ENCODE measurements at places on chromosomes 4 and X.
A peak's percentile ranks its signal among the peaks of the same experiment; 100 is the strongest.

GRCh38 chr4:151753056-151753455 is 7.8 kb downstream of the GATB start:
- DNase-seq, result no peak

- DNase-seq, result no peak
These were observed 280.4 kb downstream of the DHX15 start for GRCh38 chr4:24303926-24304325.

GRCh38 chrX:6468706-6469105 is 66.2 kb downstream of the VCX3A start:
- no peak for DNase-seq

DNA sequence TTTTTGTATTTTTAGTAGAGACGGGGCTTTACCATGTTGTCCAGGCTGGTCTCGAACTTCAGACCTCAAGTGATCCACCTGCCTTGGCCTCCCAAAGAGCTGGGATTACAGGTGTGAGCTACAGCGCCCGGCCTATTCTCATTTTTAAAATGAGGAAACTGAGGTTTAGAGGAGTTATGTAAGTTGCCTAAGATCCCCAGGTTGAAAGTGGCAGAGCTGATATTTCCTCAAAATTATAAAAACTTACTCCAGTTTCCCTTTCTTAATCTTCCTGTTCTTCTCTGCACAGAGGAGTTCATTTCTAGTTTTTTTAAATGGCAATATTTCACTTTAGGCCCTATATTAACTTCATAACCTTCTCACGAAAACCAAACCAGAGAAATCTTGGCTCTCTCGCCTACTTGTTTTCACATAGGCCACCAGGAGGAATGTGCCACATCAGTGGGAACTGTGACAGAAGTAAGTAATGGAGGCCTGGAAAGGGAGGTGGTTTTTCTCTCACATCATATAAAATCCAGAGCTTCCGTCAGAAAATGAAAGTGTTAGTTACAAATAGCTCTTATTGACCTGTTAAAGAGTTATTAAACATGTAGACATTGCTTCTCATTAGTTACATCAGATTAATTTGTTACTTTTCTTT is 16.1 kb upstream of the RS1 start:
- DNase-seq, result no peak

- DNase-seq, result no peak
These were observed 131.4 kb downstream of the GBA3 start for GRCh38 chr4:22824091-22824490.

DNA sequence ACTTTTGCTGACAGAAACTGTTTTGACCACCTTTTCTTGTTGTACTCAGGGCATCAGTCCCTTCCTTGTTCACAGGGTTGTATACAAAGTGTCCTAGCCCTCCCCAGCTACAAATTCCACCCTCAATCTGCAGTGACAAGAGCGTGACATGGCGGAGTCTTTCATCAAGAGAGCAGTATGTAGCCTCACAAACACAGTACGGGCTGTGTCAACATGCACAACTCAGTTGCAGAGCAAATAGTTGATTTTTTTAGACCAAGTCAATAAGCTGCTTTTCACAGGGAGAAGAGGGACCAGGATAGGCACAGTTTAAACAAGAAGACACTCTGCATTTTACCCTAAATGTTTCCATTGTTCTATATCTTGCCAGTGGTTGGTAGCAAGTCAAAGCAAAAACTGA is 8.6 kb upstream of the HS6ST2 start:
- DNase-seq, result no peak

GRCh38 chrX:118216087-118216486 is 99.5 kb upstream of the KLHL13 start:
- DNase-seq, result no peak

DNA sequence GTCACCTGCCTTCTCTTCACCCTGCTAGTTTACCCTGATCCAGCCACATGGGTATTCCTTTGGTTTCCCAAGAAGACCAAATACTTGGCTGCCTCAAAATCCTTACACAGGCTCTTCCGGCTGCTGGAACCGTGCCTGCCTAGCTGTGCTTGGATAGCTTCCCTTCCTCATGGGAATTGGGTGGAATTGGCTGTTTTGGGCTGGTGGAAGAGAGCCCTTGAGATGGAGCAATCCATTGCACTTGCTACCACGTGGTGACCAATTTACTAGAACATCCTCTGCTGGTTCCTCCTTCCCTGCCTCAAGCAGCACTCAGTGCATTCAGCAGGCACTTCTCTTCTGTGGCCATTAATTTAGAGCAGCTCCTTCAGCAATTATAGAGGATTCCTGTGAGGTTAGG is 119.3 kb upstream of the AP1S2 start:
- DNase-seq, result peak; percentile 66

- DNase-seq, result no peak
These were observed 52.4 kb upstream of the FHL1 start for GRCh38 chrX:136094962-136095361.

- no peak for DNase-seq
These were observed 46.7 kb downstream of the ZNF827 start for GRCh38 chr4:145891958-145892357.

DNA sequence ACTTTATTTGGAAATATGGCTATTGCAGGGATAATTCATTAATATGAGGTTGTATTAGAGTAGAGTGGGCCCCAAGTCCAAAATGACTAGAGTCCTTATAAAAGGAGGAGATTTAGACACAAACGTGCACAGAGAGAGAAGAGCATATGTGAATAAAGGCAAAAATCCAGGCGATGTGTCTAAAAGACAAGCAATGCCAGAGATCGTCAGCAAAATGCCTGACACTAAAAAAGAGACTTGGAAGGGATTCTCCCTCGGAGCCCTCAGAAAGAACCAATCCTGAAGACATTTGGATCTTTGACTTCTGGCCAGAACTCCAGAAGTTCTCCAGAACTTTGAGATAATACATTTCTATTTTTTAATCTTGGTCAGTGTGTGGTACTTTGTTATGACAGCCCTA is 472.1 kb downstream of the NLGN4X start:
- no peak for DNase-seq

DNA sequence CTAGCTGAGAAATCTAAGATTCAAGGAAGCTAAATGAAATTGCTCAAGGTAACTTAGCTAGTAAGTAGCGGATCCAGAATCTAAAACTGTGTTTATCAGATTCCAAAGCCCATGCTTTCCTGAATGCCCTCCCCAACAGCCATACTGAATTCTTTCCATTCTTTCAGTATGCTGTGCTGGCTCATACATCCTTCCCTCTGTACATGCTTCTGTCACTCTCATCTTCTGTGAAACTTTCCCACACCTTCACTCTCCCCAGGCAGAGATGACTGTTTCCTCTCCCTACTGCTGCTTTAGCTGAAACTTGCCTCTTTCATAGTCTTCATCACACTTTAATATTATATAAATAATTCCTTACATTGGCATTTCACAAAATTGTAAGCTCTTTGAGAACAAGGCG is 39.3 kb upstream of the SMARCAD1 start:
- no peak for DNase-seq

- DNase-seq, result no peak
These were observed 44.5 kb upstream of the SCML1 start for GRCh38 chrX:17692709-17693346.

- DNase-seq, result no peak
These were observed 19.4 kb upstream of the SEL1L3 start for GRCh38 chr4:25882226-25882625.

- DNase-seq, result no peak
These were observed 720 bp upstream of the STK26 start for GRCh38 chrX:132022198-132022966.

DNA sequence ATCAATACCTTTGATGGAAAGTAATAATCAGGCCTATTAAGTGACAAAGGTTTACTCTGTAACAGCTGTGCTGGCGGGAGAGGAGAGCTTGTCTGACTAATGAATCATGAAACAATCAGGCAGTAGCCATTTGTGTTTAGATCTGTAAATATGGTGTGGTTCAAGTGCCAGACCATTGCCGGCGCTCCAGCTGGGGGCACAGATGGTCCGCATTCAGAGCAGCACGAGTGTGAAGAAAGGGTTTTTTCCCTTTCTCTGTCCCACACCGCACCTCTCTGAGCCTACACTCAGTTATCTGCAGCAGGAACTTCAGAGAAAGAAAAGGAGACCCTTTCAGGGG is 111.3 kb upstream of the PAQR3 start:
- no peak for DNase-seq

DNA sequence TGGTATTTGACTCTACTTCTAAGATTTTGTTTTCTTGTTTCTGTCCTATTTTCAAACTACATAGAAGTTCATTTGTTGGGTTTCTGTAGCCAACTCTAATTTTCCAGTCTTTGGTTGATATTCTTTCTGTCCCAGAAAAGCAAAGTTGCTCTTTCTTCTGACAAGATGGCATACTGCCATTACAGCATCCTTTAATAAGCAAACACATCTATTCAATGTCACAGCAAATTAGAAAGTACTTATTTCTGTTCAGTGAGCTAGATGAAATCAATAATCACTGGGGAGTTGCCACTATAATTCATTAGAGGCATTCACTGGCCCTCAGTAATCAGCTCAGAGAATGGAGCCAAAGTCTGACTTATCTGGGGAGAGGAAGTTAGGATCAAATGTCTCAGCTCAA is 1258.0 kb upstream of the IGFBP7 start:
- DNase-seq, result no peak

DNA sequence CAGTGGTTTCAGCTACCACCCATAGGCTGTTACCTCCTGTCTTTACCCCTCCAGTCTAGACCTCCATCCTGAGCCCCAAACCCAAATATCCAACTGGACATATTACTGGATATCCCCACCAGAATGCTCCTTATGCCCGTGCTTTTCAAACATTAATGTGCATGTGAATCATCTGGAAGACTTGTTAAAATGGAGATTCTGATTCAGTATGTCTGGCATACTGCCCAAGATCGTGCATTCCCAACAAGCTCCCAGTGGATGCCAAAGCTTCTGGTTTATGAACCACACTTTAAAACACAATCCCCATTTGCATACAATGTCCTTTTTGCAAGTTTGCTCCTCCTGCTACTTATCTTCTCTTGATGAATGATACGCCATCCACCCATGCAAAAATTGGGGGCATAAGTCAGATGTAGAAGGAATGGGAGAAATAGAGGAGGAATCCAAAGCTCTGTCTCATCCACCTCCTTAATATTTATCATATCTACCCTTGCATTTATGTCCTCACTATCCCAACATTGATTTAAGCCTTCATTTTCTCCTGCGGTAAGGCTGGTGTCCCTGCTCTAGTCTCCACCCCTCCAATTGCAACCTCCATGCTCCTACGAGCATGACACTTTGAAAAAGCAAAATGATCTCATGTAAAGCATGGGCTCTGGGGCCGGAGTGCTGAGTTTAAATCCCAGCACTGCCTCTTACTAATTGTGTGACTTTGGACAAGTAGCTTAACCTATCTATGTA is 7.4 kb upstream of the PGRMC1 start:
- no peak for DNase-seq

GRCh38 chrX:119477812-119478232 is 9.6 kb downstream of the SLC25A5 start:
- DNase-seq, result peak; percentile 63

GRCh38 chr4:140222171-140222570 is 68.2 kb upstream of the MAML3 start:
- no peak for DNase-seq

DNA sequence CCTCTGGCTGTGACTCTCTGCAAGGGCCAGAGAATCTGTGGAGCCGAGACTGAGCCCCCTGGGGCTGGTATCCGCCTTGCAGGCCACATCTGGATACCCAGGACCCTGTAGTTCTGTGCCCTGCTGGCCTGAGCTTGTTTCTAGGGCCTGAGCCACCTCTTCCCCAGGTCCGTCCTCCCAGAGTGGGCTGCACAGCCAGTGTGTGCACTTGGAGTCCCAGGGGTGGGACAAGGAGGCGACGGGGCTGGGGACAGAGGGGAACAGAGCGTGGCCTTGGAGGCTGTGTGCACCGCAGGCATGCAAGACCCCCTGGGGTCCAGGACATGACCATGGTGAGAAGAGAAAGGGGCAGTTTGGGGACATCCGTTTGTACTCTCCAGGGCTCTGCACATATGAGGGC is 105.5 kb downstream of the SORCS2 start:
- DNase-seq, result no peak

GRCh38 chr4:11904117-11904535 is 475.4 kb upstream of the HS3ST1 start:
- peak; percentile 51 for DNase-seq

DNA sequence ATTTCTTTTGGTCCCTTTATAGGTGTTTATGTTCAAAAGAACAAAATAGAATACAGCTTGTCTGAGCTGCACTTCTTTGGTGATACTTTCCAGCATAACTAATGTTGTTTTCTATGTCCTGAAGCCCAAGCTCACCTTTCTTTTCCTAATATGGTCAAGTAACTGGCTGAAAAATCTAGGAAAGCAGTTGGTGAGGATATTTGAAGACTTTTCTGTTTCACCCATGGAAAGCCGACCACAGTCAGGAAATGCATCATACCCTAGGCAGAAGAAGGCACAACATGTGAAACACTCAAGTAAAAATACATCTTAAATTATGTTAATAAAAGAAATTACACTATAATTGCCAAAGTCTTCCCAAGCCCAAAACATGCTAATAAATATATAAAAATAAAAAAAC is 337.0 kb downstream of the PDGFC start:
- no peak for DNase-seq

DNA sequence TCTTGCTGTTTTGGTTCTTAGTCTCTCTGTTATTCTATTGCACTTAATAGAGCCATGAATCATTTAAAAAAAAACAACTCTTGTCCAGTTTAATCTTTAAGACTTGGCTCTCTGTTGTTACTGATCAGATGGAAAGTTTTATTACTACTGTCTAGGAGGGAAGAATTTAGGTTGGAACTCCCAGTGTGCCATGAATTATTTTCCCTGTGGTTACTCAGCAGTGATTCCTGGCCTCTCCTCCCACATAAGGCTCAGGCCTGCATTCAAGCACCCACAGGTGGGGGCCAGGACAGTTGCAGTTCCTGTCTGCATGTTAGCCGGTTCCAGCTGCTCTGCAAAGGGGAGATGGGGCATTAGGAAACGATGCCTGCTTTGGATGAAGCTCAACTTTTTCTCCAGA is 29.8 kb upstream of the ESX1 start:
- DNase-seq, result no peak

DNA sequence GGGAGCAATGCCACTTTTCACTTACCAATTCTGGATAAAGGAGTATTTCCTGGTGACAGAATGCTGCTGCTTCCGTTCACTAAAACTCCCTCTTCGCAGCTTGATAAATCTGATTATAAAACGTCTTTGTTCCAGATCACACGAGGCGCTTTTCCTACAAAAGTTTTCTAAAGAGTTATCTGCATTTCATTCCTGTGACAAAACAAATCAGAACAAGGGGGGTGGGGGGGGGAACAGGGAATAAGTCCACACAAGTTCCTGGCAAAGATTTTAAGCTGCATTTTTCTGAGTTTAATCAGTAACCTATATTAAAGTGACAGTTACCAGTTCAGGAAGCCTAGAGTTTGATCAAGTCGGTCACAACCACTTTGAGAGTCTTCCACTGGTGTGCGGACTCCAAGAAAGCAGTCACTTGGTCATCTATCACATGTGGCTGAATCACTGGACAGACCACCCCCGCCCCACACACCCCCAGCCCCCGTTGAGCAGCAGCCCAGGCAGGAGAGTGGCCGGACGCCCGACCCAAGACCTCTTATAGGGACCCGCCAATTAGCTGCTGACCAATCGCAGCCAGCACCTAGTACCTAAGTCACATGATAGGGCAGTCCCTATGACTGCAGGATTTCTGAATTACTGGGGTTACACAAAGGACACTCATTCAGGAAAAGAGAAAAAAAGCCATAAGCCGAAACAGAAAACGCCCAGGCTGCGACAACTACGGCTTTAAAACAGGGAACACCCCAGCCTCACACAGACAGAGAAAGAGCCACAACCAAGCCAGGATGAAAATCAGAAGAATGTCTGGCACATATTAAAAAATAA is 569.3 kb upstream of the DIPK2B start:
- peak; percentile 70 for DNase-seq
